Stimulated activated CD4-positive, alpha-beta T cell treated with anti-CD3 and anti-CD28 coated beads, Interleukin-2, amount 100 ng/mL, for 4 hours (primary cell): ENCODE measurements at places on chromosomes 5 and 9.

GRCh38 chr9:37908283-37908682 is 4.4 kb upstream of the SLC25A51 start:
- no peak for DNase-seq

GRCh38 chr5:74186356-74187315 is 453.9 kb downstream of the ENC1 start:
- DNase-seq = no peak

DNA sequence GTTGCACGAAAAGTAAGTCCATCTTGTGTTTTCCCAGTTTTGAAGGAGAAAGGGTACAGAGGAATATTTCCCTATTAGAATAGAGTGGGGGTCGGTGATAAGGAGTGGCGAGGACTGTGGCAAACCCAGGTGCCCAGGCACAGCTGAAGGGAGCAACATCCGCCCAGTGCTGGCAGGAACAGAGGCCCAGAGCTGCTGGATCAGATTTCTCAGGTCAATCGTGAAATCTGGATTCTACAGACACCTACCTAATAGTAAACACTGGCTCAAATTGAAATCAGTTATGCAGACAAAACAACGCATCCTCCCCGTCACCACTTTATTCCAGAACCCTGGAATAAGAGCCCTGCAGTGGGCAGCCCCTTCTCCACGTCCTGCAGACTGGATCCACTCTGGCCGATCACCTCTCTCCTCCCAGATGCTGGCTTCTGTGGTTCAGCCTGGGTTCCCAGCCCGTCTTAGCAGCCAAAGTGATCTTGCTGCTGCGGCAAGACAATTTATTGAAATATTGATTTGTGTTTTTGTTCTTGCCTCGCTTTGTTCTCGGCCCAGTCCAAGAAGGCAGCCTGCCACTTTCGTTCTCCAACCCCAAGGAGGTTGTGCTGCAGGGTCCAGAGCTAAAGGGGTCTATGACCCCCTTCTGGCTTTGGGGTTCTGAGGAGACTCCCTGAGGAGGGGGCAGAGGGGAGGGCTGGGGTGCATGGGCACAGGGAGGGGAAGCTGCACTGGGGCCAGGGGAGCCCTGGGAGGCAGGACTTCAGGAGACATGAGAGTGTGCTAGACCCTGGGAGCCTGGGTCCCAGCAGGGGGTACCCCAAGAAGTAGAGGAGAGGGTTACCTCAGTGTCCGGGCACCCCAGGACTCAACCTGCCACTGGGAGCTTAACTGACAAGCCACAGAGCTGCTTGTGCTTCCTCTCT is 103.3 kb downstream of the ZNF354C start:
- DNase-seq = no peak

DNA sequence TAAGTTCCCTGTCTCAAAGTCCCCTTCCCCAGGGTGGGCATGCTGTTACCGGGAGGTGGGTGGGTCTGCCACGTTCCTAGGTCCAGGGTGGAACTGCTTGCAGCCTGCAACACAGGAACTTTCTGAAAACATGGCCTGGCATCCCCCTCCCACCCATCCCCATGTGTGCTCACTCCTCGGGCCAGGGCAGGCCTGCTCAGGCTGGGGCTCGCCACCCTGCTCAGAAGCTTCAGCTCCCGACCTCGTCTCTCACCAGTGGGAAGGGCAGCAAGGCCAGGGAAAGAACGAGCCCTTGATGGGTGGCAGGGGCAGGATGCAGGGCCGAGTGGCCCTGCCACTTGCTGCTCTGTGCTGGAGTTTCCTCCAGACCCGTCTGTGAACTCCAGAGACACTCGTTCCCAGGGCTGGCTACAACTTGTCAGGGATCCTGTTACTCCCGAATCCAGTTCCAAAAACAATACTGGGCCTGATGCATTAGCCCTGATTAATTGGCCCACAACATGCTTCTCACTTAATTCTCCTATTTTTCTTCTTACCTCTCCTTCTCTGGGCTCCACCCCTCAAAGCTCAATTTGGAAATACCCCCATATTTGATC is 197.3 kb downstream of the SLIT3 start:
- DNase-seq = no peak

- DNase-seq = no peak
Observed at GRCh38 chr9:115050002-115050490, 67.9 kb downstream of the TNC start.

GRCh38 chr5:31334061-31334860 is 140.8 kb downstream of the CDH6 start:
- no peak for DNase-seq
